ENCODE measurements at places on chromosomes 12 and 14. TPM values are rescaled to one million over a fixed set of nuclear protein-coding genes. Genes with fewer than 3 reads are reported as not detected.

- no peaks in the 10 kb centered on the region for H3K27me3 ChIP-seq
- H3K4me3 ChIP-seq, result no peak overlapping the region
- H3K27ac ChIP-seq, result no peak overlapping the region
- peaks cover 3% of the 10 kb centered on the region for H3K4me1 ChIP-seq
- peak; percentile 82 for DNase-seq
- H3K36me3 ChIP-seq, result no peaks in the 10 kb centered on the region
Observed at GRCh38 chr14:88013750-88014349, 8.9 kb downstream of the GPR65 start.

- DNase-seq, result no peak
- no peaks in the 10 kb centered on the region for H3K27me3 ChIP-seq
- H3K4me3 ChIP-seq, result no peak overlapping the region
- H3K36me3 ChIP-seq, result no peaks in the 10 kb centered on the region
- H3K27ac ChIP-seq, result no peak overlapping the region
Observed at GRCh38 chr14:79442786-79443185, 768.5 kb downstream of the DIO2 start.

DNA sequence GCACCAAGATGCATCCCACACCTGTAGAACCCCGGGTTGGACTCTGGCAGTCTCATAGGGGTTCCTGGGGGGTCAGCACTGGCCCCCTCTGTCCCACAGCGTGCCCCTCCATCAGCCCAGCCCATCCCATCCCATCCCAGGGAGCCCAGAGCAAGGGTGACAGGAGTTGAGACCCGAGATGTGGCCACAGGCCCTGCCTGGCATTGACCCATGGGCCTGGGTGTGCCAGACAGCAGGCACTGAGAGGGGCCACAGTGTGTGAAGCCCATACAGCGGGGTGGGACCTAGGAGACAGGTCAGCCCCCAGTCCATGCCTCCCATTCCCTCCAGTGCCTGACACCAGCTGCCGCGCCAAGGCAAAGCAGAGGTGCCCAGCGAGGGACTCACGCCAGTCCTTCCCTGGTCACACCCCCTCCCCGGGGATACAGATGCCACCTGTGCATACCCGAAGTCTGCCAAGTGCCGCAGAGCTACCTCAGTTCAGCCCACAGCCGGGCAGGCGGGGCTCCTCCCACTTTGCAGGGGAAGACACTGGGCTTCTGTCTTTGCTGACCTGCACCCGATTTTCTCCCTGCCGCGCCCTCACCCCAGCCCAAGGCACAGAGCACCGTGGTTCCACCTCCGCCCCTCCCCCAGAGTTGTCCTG lies 50.4 kb downstream of the CYP46A1 start:
- H3K27me3 ChIP-seq, result no peaks in the 10 kb centered on the region
- no peaks in the 10 kb centered on the region for H3K4me1 ChIP-seq
- no peaks in the 10 kb centered on the region for H3K36me3 ChIP-seq
- no peak overlapping the region for H3K4me3 ChIP-seq
- DNase-seq, result no peak

- peak; percentile 52 for DNase-seq
- no peaks in the 10 kb centered on the region for H3K4me1 ChIP-seq
- H3K4me3 ChIP-seq, result no peak overlapping the region
- no peaks in the 10 kb centered on the region for H3K36me3 ChIP-seq
Observed at GRCh38 chr12:20097626-20098025, 270.7 kb upstream of the PDE3A start.

Gene RTL1
- polyA plus RNA-seq, result 0.36 TPM

DNA sequence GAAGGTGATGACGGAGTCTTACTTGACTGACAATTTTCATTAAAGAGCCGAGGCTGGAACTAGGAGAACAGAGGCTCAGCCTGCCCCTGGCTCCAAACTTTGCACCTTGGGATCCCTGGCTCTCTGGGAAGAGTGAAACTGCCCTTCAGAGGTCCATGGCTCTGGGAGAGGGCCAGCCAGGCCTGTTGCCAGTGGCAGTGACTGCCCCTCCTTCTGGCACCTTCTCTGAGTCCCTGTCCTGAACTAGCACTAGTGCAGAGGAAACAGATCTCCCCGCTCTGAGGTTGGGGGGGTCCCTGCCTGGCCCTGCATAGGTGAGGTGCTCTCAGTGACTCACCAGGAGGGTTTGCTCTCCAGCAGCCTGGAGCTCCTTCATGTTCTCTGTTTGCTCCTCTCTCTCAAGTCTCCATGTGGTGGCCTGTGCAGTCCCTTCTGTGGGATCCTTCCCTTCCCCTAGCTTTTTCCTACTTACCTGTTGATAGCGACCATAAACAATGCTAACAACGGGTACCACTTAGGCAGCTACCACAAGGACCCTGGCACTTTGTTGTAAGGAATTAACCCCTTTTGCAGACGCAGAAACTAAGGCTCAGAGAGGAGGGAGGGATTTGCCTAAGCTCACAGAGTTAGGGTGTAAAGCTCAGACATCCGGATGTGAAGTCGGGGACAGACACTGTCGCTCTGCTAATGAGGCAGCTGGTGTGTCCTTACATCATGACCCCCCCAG lies 22.4 kb downstream of the FAM222A start:
- no peaks in the 10 kb centered on the region for H3K36me3 ChIP-seq
- H3K4me3 ChIP-seq, result no peak overlapping the region
- H3K27me3 ChIP-seq, result peaks cover 24% of the 10 kb centered on the region
- H3K27ac ChIP-seq, result no peak overlapping the region

GRCh38 chr12:67077617-67078016 lies 191.5 kb upstream of the CAND1 start:
- no peaks in the 10 kb centered on the region for H3K36me3 ChIP-seq
- DNase-seq, result peak; percentile 50
- H3K27ac ChIP-seq, result no peak overlapping the region
- peaks cover 49% of the 10 kb centered on the region for H3K27me3 ChIP-seq
- no peak overlapping the region for H3K4me3 ChIP-seq

Gene YBX3
- 216 TPM for polyA plus RNA-seq

- H3K4me1 ChIP-seq, result no peaks in the 10 kb centered on the region
- DNase-seq, result peak; percentile 42
- no peak overlapping the region for H3K27ac ChIP-seq
- H3K4me3 ChIP-seq, result peak overlapping the region; percentile 78
Observed at GRCh38 chr12:132907216-132907615, 19.8 kb upstream of the CHFR start.

- H3K36me3 ChIP-seq, result no peaks in the 10 kb centered on the region
- no peak for DNase-seq
- no peaks in the 10 kb centered on the region for H3K4me1 ChIP-seq
- no peaks in the 10 kb centered on the region for H3K27me3 ChIP-seq
- H3K27ac ChIP-seq, result no peak overlapping the region
Observed at GRCh38 chr14:82546401-82546800, 1012.7 kb upstream of the SEL1L start.

GRCh38 chr12:114343585-114344302 lies 62.2 kb downstream of the TBX5 start:
- no peaks in the 10 kb centered on the region for H3K36me3 ChIP-seq
- peak; percentile 19 for DNase-seq
- peaks cover 24% of the 10 kb centered on the region for H3K4me1 ChIP-seq
- H3K27ac ChIP-seq, result no peak overlapping the region
- H3K4me3 ChIP-seq, result no peak overlapping the region
- no peaks in the 10 kb centered on the region for H3K27me3 ChIP-seq

GRCh38 chr14:55075628-55076175 lies 24.3 kb downstream of the MAPK1IP1L start:
- no peak overlapping the region for H3K4me3 ChIP-seq
- H3K36me3 ChIP-seq, result no peaks in the 10 kb centered on the region
- no peaks in the 10 kb centered on the region for H3K27me3 ChIP-seq
- peak; percentile 74 for DNase-seq
- H3K4me1 ChIP-seq, result peaks cover 45% of the 10 kb centered on the region

DNA sequence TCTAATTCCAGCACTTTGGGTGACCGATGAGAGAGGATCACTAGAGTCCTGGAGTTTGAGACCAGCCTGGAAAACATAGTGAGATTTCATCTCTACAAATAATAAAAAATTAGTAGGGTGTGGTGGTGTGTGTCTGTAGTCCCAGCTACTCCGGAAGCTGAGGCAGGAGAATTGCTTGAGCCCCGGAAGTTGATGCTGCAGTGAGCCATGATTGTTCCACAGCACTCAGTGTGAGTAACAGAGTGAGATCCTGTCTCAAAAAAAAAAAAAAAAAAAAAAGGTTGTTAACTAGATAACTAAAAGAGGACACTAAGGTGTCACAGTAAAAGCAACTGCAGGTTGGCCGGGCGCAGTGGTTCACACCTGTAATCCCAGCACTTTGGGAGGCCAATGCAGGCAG lies 121.3 kb upstream of the MAX start:
- no peak overlapping the region for H3K4me3 ChIP-seq
- H3K27ac ChIP-seq, result no peak overlapping the region
- no peaks in the 10 kb centered on the region for H3K27me3 ChIP-seq
- peak; percentile 35 for DNase-seq
- no peaks in the 10 kb centered on the region for H3K36me3 ChIP-seq

DNA sequence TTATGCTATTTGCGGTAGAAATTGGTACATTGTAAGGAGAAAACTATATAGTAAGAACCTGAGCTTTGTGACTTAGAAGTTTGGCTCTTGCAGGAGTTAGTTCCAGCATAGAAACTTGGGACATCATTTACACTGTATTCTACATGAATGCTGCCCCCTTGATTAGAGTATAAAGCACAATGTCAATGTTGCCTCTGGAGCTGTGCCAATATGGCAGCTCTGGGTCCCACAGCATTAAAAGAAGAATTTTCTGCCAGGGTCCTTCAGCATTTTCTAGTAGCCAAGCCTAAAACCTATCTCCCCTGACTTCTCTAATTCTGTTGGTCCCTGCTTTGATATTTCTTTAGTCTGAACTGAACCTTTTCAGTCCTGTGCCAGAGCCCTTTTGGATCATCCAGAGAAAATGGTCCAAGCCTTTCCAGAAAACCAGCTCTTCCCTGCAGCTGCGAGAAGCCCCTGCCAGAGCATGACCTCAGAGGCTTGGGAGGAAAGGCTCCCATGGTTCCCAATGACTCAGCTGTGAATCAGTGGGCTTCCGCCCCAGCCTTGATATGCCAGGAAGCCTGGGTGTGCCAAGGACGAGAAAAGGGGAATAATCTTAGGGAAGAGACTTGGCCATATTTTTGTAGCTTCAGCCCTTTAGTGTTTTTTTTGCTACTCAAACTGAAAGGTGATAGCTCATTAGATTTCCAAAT lies 43.2 kb downstream of the PLEKHG7 start:
- peak overlapping the region; percentile 38 for H3K4me3 ChIP-seq
- H3K27ac ChIP-seq, result peak overlapping the region; percentile 77
- H3K4me1 ChIP-seq, result peaks cover 19% of the 10 kb centered on the region
- DNase-seq, result peak; percentile 97

DNA sequence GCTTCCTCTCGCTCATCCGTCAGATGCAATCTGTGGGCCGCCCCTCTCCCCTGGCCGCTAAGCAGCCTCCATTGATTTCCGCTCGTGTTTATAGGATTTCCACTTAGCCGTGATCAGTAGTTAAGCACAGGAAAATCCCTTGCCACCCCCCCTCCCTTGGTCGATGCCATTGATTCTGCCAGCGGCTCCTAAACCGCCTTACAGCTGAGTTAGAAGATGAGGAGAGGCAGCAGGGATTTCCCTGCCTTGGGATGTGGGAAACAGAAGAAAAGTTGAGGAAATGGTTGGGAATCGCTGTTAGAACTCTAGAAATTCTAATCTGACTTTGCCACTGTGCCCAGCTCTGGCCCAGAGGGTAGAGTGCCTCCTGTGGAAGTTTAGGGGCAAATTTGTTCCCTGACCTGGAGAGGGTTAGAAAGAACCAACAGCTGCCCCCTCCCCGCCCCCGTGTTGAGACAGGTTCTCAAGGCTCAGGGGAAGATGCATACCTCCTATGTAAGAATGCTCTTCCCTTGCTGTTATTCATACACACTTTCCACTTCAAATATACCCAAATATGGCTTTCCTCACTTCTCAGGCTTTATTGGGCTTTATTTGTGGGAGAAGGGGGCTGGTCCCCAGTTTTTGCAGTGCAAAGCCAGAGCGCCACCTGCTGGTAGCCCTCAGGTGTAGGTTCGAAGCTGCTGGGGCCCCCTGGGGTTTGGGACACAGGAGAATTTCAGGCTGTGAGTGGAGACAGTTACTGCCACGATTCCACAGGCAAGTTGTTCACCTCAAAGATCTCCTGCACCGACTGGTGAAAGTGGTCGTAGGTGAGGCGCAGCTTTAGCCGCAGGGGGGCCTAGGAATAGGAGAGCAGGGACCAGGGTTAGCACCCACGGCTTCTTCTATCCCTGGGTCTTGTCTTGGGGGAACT lies 3.2 kb downstream of the THTPA start:
- H3K27me3 ChIP-seq, result no peaks in the 10 kb centered on the region
- H3K4me3 ChIP-seq, result no peak overlapping the region
- no peak overlapping the region for H3K27ac ChIP-seq
- H3K4me1 ChIP-seq, result peaks cover 17% of the 10 kb centered on the region

Gene GPR137C
- polyA plus RNA-seq, result 0.70 TPM

Gene TMCC3
- polyA plus RNA-seq, result 0.32 TPM

DNA sequence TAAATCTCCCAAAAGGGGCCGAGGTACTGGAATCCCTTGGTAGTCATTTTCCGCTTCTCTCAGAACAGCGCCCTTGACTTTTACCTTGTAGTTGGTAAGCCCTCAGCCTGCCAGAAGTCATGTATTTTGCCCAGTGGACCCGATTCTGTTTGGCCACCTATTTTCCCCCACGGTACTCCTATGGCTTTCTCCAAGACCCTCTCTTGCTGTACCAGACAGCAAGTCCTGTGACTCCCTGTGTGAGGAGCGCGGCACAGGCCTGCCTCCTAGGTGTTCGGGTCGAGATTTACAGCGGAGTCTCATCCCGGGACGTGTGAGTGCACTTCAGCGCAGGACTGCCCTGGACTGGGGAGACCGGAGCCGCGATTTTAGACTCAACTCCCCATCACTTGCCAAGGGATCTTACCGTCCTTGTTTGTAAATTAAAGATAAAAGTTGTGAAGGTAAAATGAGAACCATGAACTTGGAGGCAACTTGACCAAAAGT lies 1.1 kb upstream of the MBD6 start:
- no peaks in the 10 kb centered on the region for H3K27me3 ChIP-seq
- DNase-seq, result peak; percentile 56
- H3K27ac ChIP-seq, result peak overlapping the region; percentile 97
- peak overlapping the region; percentile 93 for H3K4me3 ChIP-seq
- H3K36me3 ChIP-seq, result peaks cover 24% of the 10 kb centered on the region

GRCh38 chr12:104339663-104340062 lies 36.1 kb downstream of the EID3 start:
- H3K36me3 ChIP-seq, result peaks cover 91% of the 10 kb centered on the region
- H3K4me1 ChIP-seq, result peaks cover 3% of the 10 kb centered on the region

Gene POLE2
- 5.2 TPM for polyA plus RNA-seq

Gene RHOJ
- polyA plus RNA-seq, result 3.0 TPM

GRCh38 chr14:91170504-91171121 lies 56.7 kb downstream of the DGLUCY start:
- DNase-seq, result no peak
- H3K4me3 ChIP-seq, result no peak overlapping the region
- H3K36me3 ChIP-seq, result no peaks in the 10 kb centered on the region
- no peaks in the 10 kb centered on the region for H3K27me3 ChIP-seq
- no peaks in the 10 kb centered on the region for H3K4me1 ChIP-seq

GRCh38 chr12:29545102-29545467 lies 47.6 kb upstream of the OVCH1 start:
- H3K27ac ChIP-seq, result no peak overlapping the region
- H3K27me3 ChIP-seq, result no peaks in the 10 kb centered on the region
- no peaks in the 10 kb centered on the region for H3K36me3 ChIP-seq
- H3K4me1 ChIP-seq, result peaks cover 31% of the 10 kb centered on the region
- H3K4me3 ChIP-seq, result no peak overlapping the region
